ENCODE measurements at places on chromosomes 6 and 20.

GRCh38 chr6:135346747-135347146, 150.8 kb downstream of the AHI1 start:
- DNase-seq: no peak

DNA sequence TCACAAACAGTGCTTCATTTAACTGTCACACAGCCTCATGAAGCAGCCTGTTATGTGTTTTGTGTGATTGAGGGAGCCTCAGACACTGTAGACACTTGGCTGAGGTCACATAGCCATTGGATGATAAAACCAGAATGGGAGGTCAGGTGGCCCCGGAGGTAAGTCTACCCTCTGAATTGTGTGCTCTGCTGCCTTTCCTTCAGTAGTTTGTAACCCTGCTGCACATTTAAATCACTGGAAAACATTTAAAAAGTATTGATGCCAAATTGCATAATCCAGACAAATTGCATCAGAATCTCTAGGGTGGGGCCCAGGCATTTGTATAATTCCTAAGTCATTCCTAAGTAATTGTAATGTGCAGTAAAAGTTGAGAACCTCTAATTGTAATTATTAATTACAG, 85.2 kb upstream of the ECI2 start:
- DNase-seq: no peak

GRCh38 chr6:78911218-78911940, 44.0 kb downstream of the IRAK1BP1 start:
- DNase-seq: no peak

GRCh38 chr20:62935968-62936585, 1.9 kb upstream of the GID8 start:
- no peak for DNase-seq

- DNase-seq: no peak
Measured at GRCh38 chr6:156840606-156841005, 63.4 kb downstream of the ARID1B start.

GRCh38 chr6:43493833-43494232, 16.3 kb downstream of the LRRC73 start:
- DNase-seq: no peak

DNA sequence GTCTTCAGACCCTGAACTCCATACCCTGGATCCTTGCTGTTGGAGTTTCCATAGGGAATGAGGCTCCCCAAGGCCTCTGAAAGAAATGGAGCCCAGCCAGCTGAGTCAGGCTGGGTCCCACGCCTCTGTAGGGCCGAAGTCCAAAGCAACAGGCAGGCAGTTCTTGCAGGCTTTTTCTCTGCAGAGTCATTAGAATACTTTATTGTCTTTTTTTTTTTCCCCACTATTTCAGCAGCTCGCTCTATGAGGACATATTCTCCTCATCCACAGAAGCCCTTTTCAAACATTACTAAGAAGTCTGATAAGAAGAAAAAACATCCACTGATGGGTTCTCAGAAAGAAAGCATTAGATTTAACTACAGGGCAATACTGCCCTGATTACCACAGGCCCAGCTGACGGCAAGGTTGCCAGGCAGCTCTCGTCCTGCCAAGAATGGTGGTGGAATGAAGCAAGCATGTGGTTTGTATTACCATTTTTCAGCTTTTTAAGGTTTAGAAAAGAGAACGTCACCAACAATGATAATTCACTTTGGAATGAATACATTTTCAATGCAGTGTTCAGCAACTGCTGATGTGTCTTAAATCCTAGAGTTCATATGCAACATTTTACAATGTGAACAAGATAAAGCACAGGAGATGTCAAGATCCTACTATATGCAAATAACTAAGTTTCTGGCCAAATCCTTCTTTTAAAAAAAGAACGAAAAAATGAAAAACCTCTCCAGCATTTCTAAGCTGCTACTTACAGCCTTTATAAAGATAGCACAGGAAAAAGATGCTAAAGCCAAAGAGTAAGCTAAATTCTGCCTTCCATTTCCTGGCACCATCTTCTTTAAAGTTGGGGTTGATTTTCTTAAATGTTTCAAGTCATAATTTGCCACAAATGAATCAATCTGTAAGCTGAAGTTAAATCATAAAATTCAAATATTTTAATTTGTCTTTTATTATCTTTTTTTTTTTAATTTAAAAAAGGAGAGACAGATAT, 223.6 kb upstream of the CITED2 start:
- DNase-seq: no peak

DNA sequence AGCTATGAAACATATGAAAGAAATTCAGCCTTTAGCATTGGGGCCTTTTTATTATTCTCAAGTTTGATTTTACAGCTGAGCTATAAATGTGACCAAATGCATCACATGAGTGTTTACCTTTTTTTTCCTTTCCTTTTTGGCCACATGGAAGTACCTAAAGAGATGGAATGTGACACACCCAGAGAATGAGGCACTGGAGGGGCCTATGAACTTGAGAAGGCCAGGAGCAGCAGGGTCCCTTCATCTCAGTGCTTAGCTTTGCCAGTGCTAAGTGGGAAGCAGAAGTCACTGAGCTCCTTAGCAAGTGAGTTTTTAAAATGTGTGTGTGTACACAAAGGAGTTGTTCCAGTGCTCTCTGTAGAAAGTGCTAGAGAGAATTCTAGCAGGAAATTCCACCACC, 44.7 kb downstream of the RREB1 start:
- no peak for DNase-seq

DNA sequence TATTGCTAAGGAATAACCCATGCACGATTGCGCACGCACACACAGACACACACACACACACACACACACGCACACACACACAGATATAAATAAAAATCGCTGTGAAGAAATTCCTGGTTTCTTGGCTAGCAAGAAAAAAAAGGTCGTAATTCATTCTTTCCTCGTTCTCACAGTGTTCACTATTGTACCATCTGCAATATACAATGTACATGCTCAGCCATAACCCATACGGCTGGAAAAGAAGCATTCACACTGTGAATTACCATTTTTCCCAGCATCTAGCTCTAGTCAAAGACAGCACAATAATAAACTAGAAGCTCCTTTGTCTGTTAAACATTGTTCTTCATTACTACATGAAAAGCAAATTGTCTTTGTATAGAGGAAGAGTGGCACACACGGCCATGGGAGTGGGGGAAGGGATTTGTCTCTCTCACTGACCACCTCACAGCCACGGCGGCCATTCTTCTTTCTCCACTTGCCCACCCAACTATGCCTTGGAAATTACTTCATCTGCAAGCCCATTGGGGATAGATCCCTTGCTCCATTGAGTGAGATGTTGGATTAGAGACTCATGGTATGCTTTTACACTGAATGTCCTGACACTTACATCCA, 115.3 kb upstream of the ID4 start:
- DNase-seq: no peak
